Esophagus muscularis mucosa (tissue), 4 donors: ENCODE measurements at places on chromosomes 7 and 10. TPM values are rescaled to one million over a fixed set of nuclear protein-coding genes. Genes with fewer than 3 reads are reported as not detected.

The SSMEM1 gene
- not detected for total RNA-seq

DNA sequence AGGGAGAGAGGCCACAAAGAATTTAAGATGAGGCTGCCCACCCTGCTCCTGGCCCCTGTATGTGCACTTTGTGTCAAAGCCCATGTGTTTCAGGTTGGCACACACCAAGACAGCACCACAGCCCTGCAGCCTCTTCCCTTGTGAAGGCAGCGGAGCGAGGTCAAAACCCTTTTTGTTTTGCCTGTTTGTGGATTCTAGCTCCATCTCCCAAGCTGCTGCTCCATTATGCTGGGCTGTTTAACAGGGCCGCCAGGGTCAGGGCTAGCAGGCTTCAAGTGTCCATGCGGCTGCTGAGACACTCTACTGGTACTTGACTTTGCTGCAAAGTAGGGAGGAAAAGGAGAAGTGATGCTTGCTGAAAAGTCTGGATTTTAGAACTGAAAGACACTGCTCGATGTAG lies 142.3 kb upstream of the EFCAB10 start:
- no peak for DNase-seq

The ACTR3C gene
- 4.5 TPM for total RNA-seq

DNA sequence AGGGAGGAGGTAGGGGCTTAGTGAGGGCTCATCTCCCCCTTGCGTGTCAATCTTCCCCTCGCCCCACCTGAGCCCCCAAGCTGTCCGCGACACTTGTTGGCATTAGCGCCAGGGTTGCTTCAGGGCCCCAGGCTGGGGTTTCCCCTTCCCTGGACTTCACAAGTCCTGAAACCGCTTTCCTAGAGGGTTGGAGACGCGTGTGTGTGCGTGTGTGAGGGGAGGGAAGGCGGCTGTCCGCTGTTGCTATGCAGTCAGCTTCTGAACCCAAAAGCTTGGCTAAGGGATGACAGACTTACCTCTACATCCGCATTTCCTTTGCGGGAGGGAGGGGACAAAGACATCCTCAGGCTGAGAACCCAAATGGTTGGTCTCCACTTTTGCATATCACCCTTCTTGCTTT lies 803 bp downstream of the GOLGA7B start:
- DNase-seq: no peak

The PRPS1L1 gene
- total RNA-seq: not detected

GRCh38 chr7:100360135-100360854 lies 2.4 kb downstream of the PILRB start:
- DNase-seq: no peak

DNA sequence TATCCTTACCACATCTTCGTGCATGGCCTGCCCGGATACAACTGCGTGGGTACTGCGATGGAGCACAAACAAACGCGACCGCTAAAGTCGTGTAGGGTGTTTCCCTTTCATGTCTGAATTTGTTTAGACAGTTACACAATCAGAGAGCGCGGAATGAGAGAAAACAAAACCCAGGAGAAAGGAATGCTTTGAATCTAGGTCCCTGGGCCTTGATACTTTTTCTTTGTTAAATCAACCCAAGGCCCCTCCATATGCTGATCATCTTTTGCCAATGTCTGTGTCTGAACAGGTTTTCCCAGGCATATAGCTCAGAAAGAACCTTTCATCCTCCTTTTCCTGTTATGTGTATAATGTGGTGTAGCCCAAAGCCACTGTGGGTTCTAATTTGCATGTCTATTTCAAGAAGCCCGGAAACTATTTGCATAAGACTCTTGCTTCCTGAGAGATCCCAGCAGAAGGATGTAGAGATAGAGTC lies 145.8 kb downstream of the FRMD4A start:
- DNase-seq: no peak

DNA sequence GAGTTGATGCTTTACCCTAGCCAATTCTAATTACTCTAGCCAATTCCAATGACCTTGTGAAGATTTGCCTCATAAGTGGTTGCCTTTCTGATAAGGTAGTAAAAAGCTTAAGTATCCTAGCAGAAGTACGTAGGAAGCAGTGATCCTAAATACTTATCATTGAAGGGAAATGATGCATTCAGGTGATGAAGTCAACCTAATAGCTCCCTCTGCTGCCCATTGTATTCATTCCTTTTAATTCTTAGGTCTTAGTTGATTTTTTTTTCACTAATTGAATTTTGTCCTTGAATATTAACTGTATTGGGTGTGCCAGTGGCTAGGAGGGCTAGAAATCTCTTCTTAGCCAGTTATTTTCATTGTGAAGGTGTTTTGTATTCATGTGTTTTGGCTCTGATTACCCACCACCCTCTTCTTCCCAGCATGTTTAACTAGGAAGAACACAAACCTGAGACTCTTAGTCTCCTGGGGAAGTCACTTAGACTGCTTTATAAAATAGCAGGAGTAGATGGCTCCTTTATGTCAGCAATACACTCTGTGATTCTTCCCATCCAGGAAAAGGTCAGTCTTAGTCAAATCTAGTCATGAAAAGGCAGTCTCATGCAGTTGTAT lies 46.3 kb downstream of the PLEKHA8 start:
- no peak for DNase-seq

The SPDYE2B gene
- not detected for total RNA-seq

The VAX1 gene
- not detected for total RNA-seq

GRCh38 chr10:74730246-74730645 lies 96.2 kb upstream of the KAT6B start:
- DNase-seq: no peak

GRCh38 chr7:43653891-43654504 lies 71.1 kb downstream of the STK17A start:
- DNase-seq: no peak

- no peak for DNase-seq
Measured at GRCh38 chr7:95476904-95477594, 8.7 kb upstream of the ASB4 start.

DNA sequence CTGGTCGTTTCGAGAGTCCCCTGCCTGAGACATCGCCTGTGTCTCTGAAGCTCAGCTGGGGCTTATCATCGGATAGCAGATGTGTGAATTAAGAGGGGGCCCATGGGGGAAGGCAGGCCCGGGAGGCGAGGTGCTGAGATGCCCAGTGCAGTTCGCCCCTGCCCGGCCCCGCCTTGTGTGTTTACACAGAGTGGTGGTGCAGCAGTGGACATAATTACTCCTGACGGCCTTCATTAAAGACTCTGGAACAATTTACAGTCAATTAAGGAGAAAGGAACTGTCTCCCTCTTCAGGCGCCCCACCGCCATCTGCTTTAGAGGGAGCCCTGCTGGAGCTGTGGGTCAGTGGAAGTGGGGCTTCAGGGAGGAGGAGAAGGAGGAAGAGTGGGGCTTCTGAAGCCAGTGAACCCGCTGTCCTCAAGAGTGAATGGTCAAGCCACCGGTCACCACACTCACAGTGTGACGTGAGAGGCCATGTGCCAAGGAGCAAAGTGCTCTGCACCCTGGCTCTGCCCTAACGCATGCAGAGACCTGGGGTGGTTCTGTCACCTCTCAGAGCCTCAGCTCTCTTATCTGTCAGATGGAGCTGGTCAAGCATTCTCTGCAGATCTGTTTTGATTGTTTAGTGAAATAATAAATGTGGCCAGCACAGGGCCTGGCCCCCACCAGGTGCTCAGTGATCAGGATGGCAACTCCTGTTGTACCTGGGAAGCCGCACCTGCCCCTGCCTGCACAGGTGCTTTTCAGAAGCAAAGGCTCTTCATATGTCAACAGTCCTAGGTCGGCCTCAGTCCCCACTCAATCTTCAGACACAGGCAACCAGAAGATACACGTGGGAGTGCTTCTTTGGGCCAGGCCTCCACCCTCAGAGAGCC lies 65.6 kb downstream of the CDH23 start:
- DNase-seq: no peak

The DKK1 gene
- 4.1 TPM for total RNA-seq

DNA sequence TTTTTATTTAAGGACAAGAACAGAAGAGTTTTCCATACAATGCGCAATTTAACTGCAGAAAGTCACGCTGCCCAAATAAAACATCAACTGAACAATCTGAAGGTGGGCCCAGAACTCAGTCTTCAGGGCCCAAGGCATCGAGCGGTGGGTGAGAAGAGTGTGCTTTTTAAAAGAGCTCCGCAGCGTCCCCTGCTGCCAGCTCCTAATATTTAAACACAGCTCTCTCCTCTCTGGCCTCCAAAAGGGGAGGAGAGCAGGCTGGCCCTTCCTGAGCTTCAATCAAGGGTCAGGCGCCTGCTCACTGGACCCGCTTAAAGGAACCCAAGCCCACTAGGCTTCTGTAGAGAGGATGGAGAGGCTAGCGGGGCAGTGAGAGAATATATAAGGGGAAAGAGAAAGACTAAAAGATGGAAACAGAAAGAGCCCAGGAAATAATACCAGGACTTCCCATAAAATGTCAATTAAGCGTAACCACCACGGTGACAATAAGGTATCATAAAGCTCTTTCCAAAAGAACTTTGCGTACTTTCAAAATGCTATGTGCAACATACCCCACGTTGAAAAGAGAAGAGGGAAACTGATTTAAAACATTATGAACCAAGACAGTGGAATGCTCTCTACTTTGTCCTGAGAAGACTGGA lies 2.8 kb downstream of the FAM53B start:
- DNase-seq: no peak

DNA sequence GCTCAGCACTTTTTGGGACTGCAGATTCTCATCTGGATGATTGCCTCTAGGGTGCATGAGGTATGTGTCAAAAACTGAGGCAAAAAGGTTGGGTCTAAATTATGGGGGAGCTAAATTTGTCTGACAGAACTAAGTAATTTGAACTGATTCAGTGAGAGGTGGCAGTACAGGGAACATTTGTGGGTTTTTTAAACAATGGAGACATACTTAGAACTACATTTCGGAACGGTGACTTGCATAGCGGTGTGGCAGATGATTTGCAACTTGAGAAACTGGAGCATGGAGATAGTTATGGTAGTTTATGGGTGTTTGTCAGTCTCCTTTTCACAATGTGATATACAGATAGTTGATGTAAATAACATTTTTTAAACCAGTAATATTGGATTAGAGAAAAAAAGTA lies 14.6 kb downstream of the TBC1D12 start:
- DNase-seq: no peak

GRCh38 chr10:38072552-38072951 lies 21.6 kb upstream of the ZNF37A start:
- DNase-seq: no peak

DNA sequence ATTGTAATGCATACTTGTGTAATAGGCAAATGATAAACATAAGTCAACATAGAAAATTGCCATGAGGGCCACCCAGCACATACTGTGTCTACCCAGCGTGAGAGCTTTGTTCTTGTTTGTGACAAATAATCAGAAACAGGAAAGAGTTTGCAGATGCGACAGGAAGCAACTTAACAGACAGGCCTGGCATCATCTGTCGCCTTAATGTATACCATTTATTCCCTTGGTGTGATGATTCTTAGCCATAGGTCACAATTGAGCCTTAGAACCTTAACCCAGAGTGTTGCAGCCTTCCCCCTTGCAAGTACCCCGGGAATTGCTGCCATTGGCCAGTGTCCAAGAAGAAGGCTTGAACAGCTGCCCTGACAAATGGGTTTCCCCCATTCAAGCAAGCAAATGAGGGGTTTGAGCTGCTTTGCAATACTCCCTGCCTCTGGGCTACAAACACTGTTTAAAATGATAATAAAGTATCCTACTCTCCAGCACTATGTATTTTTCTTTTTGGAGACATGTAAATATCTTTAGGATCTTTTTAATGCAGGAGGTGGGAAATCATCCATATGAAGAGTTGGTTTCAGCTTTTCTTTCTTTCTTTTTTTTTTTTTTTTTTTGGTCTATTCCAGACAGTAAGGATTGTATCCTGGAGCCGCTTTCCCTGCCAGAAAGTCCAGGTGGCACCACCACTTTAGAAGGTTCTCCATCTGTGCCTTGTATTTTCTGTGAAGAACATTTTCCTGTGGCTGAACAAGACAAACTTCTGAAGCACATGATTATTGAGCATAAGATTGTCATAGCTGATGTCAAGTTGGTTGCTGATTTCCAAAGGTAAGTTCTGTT lies 80.0 kb downstream of the ZNF277 start:
- no peak for DNase-seq

DNA sequence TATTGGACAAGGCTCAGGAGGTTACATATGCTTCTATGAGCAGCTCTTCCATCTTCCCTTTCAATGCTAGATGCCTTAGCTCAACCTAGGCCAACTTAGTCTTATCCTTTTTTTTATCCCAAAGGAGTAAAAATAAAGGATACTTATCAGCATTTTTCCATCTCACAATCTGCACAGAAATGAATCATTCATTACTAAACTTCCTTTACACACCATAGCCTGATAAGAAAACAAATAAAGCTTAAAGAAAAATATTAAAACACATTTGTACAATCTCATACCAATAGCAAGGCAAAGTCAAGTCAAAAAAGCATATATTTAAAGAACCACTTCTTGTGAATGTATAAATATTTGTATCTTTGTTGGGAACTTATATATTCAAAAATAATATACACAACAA lies 407.4 kb downstream of the GRM8 start:
- DNase-seq: no peak

- DNase-seq: no peak
Measured at GRCh38 chr7:108311446-108312168, 144.6 kb downstream of the NRCAM start.

The TBC1D12 gene
- total RNA-seq: 17.4 TPM

DNA sequence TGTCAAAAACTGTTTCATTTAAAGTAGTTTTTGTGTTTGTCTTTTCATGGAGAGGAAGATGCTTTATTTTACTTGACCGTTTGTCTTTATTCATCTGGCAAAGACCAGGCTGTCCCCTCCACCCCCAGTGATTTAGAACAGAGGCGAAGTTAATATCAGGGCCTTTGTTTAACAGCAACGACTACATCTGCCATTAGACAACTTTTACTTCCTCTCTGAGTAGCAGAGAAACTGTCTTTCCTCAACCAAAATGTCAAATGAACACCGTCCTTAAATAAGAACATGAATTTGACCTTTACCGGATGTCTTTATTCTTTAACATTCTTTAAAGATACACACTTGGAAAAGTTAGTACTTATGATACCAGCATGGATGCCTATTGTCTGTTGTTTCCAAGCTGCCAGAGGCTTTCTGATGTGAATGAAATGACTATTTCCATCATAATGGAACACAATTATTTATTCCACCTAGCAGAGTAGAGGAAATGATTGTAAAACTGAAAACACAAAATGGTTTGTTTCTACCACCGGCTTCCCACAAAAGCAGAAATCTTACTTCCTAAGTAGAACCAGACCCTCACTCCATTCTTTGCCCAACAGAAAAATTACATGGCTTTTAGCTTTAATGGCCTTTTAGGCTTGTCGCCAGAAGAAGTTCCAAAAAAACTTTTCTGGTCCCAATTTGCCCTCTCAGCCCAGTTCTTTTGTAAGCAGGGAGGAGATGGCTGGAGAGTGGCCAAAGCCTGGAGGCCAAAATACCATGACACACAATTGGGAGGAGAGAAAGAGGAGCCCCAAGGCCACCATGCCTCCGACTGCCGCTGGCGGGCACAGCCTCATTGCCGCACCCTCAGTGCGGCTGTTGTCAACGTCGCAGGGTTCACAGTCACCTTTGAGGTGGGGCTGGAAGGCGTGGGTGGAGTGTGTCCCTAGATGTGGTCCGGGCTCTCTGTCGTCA lies 168.5 kb downstream of the TEX36 start:
- no peak for DNase-seq

DNA sequence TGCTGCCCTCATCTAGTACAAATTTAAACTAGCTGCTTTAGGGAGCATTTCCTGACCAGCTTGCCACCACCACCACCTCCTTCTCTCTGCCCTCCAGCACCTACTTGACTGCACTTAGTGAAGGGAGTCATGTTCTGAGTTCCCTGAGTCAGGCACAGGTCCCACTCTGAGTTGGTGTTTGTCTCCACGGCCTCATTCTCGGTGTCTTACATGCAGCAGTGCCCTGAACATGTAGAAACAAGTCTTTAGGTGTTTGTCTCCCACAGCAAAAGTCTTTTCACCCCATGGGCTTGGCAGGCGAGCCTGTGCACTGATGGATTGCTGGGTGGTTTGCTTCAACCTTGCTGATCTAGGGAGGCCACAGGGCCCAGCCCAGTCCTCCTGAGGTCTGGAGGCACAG lies 16.9 kb downstream of the TSPAN14 start:
- DNase-seq: no peak
